CD8-positive, alpha-beta T cell (primary cell): ENCODE measurements at places on chromosomes 1 and 21.

DNA sequence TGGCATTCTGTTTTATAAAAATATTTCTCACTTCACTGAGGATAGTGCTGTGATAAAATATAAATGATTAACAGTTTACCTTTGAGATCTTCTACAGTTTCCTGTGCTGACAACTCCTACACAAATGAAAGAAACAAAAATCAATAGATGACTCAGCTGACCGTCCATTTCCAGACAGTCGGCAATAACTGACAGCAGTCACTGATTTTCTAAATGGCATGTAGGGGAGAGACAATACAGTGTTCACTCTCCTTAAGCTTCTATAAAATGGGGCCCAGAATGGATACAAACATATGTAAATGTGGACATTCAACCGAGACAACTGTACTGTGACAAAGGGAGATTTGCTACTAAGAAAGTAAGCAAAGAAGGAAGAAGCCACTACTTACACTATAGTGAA is 34.3 kb downstream of the PCNX2 start:
- DNase-seq = no peak

- no peak for DNase-seq
Measured at GRCh38 chr1:232589812-232590743, 39.9 kb downstream of the SIPA1L2 start.

- no peak for DNase-seq
Measured at GRCh38 chr1:50611675-50612074, 188.4 kb upstream of the DMRTA2 start.

GRCh38 chr1:198794498-198794897 is 155.7 kb downstream of the PTPRC start:
- DNase-seq = no peak

GRCh38 chr1:165288350-165289120 is 68.0 kb downstream of the LMX1A start:
- DNase-seq = no peak

DNA sequence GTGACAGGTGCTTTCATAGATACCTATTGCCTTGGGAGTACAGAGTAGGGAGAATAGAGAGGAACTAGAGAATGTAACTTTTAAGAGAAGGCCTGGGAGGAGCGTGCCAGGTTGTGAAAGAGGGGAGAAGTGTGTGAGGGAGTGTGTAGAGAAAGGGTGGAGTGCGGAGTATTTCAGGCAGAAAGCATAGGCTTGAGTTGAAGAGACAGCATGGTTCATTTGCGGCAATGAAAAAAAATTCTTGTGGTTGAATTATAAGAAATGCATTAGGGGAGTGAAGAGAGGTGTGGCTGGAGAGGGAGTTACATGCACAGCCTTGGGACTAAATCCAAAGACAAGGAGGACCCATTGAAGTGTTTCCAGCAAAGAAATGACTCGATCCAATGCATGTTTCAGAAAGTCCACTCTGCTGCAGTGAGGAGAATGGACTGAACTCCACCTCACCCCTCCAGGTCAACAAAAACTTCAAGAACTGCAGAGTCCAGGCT is 81.7 kb upstream of the ADAM30 start:
- no peak for DNase-seq

DNA sequence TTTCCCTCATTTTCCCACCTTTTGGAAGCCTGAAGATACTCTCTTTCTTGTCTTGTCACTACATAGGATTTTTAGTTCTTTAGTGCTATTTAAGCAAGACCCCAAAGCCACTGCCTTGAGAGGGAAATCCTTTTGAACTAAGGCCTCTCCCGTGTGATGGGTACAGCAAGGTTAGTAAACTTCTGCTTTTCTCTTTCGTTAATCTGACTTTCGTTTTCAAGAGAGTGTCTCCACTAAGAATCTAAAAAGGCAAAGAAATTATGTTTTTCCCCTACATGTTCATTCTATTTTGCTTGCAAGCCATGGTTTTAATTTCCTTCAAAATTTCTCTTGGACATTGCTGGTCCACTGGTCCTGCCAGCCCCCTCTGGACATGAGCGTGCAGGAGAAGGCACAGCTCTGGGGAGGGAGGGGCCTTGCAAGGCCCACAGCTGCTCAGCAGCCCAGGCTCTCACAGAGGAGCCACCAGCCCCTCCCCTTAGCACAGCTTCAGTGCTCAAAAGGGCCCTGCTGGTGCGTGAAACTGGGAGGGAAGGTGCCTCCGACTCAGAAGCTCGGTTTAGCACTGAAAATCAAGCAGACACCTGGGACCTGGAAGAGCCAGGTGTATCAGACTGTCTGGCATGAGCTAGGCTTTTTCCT is 210.9 kb upstream of the GALNT2 start:
- peak; percentile 11 for DNase-seq

GRCh38 chr1:30801771-30802198 is 44.2 kb upstream of the LAPTM5 start:
- DNase-seq = peak; percentile 80

DNA sequence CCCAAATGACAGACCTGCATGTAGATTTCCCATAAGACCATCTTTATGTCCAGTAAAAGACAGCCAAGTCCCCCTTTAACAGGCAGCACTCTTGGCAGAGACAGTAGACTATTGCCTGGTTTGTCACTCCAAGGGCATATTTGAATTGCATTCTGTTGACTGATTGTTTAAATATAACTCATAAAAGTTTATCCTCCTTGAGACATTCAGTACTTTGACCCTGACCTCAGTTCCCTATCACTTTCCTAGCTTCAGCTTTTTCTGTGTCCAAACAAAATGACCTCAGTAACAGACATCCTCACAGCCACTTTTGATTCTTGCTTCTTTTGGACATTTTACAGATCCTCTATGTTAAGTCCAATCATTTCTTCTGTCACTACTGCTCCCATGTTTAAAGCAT is 51.1 kb downstream of the RBM11 start:
- DNase-seq = no peak

DNA sequence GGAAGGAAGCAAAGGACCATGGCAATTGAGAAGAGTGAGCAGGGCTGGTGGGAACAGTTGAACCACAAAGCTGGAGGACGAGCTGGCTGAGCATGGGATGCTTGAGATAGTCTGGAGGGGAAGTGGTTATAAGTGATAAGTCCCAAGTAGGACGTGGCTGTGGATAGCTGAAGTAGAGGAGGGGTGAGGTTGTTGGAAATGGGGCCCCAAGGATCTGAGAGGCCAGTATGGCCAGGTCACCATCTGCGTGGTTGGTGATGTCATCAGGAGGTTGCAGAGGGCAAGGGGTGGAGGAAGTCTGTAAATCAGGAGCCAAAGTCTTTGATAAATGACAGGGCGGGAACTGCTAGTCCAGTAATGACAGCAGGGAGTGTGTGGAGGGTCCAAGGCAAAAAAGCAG is 11.0 kb upstream of the REN start:
- no peak for DNase-seq

DNA sequence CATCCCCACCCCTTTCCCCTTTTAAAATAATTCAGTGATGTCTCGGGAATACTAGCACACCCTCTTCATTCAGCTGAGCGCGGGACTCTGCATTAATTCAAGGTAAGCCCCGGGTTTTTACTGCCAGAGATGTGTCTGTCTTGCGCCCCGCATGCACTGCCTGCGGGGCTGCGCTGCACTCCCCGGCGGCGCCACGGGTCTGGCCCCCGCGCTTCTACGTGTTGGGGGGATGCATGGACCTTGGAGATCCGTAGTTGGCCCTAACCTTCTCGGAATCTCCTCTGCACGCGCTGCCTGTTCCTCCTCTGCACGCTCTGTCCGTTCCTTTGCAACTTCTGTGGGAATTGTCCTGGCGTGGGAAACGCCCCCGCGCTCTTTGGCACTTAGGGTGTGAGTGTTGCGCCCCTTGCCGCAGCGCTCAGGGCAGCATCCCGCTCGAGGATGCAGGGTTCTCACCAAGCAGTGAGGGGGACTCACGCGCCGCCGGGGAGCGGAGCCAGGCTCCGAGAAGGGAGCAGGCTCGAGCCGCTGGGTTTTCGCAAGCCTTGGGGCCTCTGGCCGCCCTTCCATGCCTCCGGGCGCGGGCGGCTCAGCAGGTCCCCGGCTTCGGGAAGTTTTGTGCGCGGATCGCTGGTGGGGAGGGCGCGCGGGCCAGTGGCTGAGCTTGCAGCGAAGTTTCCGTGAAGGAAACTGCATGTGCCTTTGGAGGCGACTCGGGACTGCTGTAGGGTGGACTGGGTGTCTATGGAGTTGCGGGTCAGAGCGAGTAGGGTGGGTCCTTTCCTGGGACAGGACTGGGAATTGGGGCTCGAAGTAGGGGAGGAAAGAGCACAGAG is 165.1 kb upstream of the CACNA1E start:
- no peak for DNase-seq

- no peak for DNase-seq
Measured at GRCh38 chr1:160431006-160431405, 30.6 kb downstream of the VANGL2 start.

- no peak for DNase-seq
Measured at GRCh38 chr21:36705679-36706481, 7.0 kb downstream of the SIM2 start.

GRCh38 chr1:225508538-225509375 is 80.9 kb upstream of the LBR start:
- DNase-seq = no peak

DNA sequence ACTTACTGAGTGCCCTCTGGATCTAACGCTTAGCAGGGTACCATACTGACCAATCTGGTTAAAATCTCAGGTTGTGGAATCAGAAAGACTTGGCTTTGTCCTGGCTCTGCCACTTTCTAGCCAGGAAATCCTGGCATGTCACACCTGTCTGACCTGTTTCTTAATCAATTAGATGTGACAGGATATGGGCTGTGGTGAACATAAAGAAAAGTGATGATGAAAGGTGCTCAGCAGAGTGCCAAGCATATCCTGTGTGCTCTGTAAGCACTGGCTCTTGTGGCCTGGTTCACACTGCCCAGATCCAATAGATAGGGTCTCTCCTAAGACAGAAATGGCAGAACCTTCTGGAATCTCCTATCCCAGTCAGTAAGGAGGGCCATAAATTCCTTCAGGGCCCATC is 53.9 kb downstream of the PHC2 start:
- DNase-seq = peak; percentile 22

- DNase-seq = no peak
Measured at GRCh38 chr1:208731981-208732821, 488.0 kb upstream of the PLXNA2 start.

- no peak for DNase-seq
Measured at GRCh38 chr1:235122348-235122747, 6.3 kb downstream of the TOMM20 start.

DNA sequence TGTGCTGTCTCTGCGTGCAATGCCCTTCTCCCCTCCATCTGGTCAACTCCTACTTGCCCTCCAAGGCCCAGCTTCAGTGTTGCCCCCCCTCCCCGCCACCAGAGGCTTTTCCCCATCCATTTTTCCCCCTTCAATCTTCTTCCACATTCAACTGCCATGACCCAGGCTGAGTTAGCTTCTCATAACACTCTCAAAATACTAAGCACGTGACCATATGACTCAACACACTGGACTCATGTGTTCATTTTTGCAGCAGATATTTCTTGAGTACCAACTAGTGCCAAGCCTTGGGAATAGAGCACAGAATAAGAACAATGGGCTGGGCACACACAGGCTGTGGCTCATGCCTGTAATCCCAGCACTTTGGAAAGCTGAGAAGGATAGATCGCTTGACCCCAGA is 132.1 kb downstream of the IGSF21 start:
- DNase-seq = no peak

DNA sequence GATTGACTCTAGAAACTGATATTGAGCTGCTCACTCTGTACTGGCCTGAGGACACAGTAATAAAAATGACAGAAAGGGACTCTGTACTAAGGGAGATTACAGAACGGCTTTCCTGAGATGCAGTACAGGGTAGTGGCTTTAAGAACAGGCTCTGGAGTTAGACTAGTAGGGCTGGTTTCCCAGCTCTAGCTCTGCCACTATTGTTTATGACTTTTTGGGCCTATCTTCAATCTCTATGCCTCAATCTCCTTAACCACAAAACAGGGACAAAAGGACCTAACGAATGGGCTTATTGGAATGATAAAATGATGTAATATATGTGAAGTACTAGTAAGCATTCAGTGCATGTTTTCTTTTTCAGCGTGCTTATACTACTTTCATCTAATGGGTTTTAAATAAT is 1.4 kb downstream of the DEPDC1 start:
- no peak for DNase-seq

GRCh38 chr1:47931395-47931794 is 65.8 kb downstream of the TRABD2B start:
- DNase-seq = no peak

- DNase-seq = no peak
Measured at GRCh38 chr1:158208586-158209116, 28.0 kb downstream of the CD1D start.

DNA sequence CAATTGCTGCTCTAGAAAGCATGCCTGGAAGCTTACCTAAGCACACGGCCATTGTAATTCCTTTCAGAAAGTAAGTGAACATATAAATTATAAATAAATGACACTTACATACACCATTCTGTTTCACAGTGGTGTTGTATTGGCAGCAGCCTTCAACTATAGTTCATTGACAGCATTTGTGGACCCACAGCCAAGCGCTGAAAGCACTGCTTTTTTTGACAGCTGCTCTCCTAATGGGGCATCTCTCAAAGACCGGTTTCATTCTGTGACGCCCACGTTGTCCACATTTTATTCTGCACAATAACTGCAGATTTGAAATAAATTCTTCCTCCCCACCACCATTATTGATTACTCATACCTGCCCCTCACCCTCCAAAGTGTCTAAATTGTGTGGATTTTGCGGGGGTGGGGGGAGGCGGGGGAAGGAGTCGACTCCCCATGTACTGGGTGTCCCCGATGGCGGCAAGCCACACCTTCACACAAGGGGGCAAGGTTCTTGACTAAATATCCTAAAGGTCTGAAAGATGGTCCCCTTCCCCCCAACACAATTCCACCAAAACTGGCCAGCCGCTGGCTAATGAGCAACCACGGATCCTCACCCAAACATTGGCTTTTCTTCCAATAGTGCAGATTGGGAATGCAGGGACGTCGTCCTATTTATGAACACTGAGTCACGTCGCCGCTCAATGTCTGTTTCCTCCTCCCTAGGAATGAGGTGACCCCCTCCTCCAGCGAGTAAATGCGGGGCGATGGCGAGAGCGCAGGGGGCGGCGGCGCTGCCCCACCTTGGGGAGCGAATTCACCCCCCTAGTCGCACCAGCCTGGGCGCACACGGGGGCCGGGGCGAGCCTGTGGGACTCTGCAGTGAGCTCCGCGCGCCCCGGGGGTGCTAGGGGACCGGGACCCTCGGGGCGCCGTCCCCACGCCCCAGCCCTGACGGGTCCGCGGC is 960 bp downstream of the RCAN1 start:
- no peak for DNase-seq

DNA sequence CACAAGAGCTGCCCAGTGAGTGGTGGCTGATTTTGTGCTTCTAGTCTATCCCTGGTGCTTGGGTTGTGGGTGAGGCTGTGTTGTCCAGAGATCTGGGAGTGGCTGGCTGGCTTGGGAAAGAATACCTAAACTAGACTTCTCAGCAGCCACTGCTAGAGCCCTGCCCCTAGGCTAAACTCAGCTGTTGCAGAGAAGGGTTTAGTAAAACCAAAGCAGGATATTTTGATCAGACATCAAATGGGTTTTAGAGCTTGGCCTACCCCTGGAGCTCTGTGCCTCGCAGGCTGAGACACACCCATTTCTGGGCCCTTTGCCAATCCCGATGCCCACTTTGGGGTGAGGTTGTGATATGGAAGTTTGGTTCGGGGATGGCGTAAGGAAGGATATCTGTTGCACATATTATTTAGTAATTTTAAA is 88.5 kb downstream of the UCK2 start:
- no peak for DNase-seq

GRCh38 chr1:200795156-200795555 is 56.5 kb downstream of the CAMSAP2 start:
- no peak for DNase-seq
